MV-4-11 (cell line): ENCODE measurements at places on chromosomes 6 and 20.

DNA sequence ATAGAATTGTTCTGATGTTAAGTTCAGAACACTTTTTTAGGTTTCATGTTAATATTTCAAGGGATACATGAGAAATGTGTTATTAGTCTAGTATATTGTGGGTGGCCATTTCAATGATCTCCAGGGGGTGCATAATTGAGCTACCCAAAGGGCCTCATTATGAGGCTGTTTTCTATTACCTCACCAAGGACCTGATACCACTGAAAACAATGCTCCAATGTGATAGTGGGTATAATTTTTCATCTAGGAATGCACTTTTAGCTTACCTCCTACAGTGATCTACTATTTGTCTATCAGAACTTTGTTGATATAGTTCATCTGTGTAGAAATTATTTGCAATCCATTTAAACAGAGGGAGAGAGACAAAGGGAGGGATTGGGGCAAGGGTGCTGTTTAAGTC, 106.8 kb upstream of the HS3ST5 start:
- no peak for DNase-seq

GRCh38 chr6:44342489-44342888, at the start of gene SPATS1:
Gene SPATS1, plus strand, starts transcription at chr6:44342650. Its CDS starts 446 bp downstream, at chr6:44343096.
- DNase-seq = no peak

- no peak for DNase-seq
These were observed 110.2 kb downstream of the PHF3 start for GRCh38 chr6:63745784-63746183.

- DNase-seq = peak; percentile 98
These were observed 24.4 kb upstream of the C6orf62 start for GRCh38 chr6:24743265-24743943.

DNA sequence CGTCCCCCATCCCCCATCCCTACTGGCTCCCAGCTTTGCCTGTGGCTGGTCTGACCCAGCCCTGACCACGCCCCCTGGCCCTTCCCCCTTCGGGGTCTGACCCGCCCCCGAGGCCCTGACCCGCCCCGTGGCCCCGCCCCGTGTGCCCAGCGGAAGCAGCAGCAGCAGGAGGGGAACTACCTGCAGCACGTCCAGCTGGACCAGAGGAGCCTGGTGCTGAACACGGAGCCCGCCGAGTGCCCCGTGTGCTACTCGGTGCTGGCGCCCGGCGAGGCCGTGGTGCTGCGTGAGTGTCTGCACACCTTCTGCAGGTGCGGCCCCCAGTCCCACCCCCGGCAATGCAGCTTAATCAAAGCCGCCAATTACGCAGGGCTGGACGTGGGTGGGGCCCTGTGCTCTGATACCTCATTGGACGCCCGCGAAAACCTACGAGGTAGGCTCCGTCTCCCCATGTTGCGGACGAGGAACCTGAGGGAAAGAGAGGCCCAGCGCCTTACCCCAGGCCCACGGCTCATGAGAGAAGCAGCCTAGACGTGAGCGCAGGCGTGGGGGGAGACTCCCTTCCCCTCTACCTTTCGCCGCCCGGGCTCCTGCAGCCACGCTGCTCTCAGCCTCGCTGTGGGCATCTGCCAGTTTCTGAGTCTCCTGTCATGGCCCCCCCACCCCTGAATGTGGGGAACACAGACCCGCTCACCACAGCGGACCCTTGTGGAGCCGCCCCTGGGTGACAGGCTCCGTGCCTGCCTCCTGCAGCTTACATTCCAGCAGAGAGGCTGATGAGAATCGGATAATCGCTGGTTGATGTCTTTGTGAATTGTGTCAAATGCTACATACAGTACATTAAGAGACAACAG, 12.8 kb downstream of the RBCK1 start:
- DNase-seq = no peak

GRCh38 chr6:35354361-35355135, 12.2 kb downstream of the PPARD start:
- DNase-seq = no peak
